ENCODE measurements at places on chromosomes 2 and 18.

- DNase-seq: no peak
These were observed 27.9 kb downstream of the GPC1 start for GRCh38 chr2:240463274-240463865.

DNA sequence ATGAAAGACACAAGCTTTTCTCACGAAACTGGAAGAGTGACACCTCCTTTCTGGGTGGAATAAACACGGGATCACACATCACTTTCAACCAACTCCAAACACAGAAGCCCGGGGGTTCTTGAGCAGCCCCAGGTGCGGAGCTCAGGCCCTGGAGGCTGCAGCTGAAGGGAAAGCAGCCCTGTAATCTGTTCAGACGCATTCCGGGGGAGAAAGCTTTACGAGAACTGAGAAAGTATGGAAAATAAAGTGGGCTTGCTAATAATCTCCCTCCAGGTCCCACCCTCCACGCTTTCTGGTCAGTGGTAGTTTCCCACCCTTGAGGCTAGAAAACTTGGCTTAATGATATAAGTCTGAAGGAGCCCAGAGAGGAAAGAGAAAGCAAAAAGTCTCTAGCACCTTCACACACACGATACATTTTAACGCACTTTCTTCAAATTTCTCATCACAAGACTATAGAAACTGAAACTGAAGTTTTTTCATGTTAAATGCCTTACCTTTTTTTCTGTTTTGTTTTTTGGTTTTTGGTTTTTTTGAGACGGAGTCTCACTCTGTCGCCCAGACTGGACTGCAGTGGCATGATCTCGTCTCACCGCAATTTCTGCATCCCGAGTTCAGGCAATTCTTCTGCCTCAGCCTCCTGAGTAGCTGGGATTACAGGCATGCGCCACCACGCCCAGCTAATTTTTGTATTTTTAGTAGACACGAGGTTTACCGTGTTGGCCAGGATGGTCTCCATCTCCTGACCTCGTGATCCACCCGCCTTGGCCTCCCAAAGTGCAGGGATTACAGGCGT, 141.3 kb downstream of the AFF3 start:
- no peak for DNase-seq

GRCh38 chr18:12242658-12243260, 11.4 kb upstream of the CIDEA start:
- DNase-seq: no peak

GRCh38 chr2:1588051-1588977, 156.0 kb downstream of the PXDN start:
- no peak for DNase-seq

DNA sequence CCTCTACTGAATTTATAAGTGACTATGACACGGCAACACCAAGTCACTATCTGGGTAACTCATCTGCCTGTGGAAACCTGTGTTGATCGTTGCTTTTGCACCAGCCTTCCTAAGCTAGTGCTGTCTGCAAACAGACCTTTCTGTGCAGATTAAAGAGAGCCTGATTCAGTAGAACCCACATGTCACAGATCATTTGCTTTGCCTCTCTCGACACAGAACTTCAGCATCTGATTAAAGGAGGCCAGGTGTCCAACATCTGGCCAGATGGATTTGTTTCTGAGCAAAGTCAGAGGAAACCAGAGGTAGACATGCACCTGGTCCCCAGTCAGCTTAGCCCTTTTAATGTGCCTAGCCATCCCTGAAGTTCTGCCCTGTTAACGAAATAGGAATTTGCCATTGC, 15.0 kb upstream of the TTR start:
- DNase-seq: no peak

DNA sequence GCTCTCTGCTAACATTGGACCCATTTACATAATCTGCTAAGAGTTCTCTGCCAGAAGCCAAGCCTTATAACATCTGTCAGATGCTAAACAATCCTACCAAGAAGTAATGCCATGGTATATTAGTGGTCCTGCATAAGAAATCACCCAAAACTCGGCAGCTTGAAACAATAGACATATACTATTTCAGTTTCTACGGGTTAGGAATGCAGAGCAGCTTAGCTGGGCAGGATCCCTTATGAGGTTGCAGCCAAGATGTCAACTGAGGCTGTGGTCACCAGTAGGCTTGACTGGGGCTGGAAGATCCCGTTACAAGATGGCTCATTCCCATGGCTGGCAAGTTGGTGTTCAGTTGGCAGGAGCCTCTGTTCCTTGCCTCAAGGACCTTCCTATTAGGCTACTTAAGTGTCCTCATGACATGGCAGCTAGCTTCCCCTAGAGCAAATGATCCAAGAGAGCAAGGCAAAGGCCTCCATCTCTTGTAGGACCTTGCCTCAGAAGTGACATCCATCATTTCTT, 25.1 kb upstream of the SOS1 start:
- DNase-seq: no peak

GRCh38 chr18:13562494-13563029, 163.8 kb downstream of the FAM210A start:
- no peak for DNase-seq

GRCh38 chr18:77619525-77619924, 369.9 kb downstream of the GALR1 start:
- no peak for DNase-seq

DNA sequence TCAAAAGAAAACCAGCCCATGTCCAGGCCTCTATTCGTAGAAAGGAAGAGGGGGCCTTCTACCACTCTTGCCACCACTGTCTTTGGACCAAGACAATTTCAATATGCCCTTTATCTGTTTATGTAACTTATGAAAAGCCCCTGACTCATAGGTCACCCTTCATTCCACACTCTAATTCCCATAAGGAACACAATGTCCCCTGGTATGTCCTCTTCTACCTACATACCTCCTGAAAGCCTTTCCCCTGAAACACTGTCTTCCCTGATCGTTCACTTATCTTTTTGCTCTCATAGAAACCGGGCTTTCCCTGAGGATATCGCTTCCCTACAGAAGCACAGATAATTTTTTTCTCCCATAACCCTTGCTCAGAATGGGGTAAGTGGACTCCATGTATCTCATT, 13.3 kb downstream of the EIF2AK3 start:
- no peak for DNase-seq

- no peak for DNase-seq
These were observed 645.7 kb downstream of the SLC4A3 start for GRCh38 chr2:220273082-220273481.
